ENCODE measurements at places on chromosomes 5 and 9.

GRCh38 chr5:133425222-133425621 is 187.1 kb downstream of the FSTL4 start:
- no peak for DNase-seq

DNA sequence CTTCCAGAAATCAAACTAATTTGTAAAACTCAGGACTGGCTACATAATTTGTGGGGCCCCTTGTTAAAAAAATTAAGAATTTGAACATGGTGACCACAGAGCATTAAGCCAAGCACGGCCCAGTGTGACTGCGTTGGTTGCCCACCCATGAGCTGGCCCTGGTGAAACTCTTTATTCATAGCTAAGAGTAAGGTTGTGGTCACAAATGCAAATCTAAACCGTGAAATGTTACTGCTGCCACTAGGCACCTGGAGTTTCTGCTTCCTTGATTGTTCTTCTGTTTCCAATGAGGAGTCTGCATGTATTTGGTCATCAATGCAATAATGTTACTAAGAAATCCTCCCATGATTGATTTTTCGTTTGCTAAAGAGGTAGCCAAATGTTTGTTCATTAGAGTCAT is 4.2 kb downstream of the GCNT1 start:
- no peak for DNase-seq

- DNase-seq: no peak
Observed at GRCh38 chr5:144297081-144297480, 126.4 kb downstream of the KCTD16 start.

- DNase-seq: no peak
Observed at GRCh38 chr5:165876538-165876937, 2371.1 kb downstream of the MAT2B start.

GRCh38 chr5:14944996-14945395 is 73.4 kb upstream of the ANKH start:
- DNase-seq: no peak

GRCh38 chr9:134163371-134164196 is 780 bp downstream of the RNU6ATAC start:
- DNase-seq: peak; percentile 84

DNA sequence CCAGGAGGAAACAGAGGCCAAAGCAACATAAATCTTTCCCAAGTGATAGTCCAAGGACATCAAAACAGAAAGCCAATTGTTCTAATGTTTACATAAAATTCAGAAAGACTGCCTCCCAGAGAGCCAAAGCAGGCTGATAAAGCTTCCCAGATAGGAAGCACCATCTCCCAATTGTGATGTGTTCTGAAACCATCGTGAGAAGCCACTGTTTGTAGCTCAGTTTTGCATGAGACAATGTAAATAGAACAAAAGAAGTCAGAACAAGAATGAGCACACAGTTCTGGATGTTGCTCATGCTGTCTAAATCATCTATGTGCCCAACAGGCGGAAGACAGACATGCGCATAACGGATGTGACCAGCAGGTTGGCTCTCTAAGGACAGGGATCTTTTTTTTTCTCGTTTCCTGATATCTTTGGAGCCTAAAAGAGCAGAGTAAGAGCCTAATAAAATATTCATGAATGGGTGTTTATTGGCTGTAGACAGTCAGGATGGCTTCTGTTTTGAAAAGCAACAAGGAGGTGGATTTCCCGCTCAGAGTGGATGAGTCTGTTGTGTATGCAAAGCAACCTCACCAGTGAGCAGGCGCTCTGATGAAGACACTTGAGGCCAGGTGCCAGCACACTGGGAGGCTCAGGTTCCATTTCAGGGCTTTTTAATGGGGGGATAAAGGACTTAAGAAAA is 113.6 kb downstream of the GNA14 start:
- DNase-seq: no peak

DNA sequence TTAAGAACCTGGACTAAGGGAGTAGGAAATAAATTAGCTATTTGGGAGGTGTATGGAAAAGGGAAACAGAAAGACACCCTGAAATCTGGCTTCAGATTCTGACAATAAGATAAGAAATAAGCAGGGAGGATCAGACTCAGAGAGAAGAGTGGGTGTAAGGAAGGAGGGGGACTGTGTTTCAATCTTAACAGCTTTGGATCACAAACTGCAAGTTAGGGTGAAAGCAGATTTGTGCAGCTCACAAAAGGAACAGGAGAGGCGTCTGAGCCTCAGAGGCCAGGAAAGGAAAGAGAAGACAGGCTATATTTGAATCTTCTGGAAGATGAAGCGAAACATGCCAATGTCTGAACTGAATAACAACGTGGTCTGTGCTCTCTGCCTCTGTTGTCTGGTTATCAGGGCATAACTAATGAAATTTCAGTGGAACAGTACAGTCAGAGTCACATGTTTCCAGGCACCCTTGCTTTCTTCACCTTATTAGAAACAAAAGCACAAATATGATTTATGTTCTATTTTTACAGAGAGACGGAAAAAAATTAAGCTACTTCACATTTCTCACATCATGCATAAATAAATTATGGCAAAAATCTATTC is 26.6 kb downstream of the SGTB start:
- DNase-seq: no peak

- no peak for DNase-seq
Observed at GRCh38 chr9:135320331-135320730, 159.3 kb upstream of the PPP1R26 start.

GRCh38 chr9:131333771-131334628 is 44.5 kb downstream of the PLPP7 start:
- DNase-seq: no peak

GRCh38 chr9:71858812-71859211 is 52.2 kb downstream of the ABHD17B start:
- no peak for DNase-seq

- no peak for DNase-seq
Observed at GRCh38 chr5:31054453-31054852, 139.0 kb upstream of the CDH6 start.

GRCh38 chr9:85516455-85516854 is 225.3 kb downstream of the AGTPBP1 start:
- DNase-seq: no peak

DNA sequence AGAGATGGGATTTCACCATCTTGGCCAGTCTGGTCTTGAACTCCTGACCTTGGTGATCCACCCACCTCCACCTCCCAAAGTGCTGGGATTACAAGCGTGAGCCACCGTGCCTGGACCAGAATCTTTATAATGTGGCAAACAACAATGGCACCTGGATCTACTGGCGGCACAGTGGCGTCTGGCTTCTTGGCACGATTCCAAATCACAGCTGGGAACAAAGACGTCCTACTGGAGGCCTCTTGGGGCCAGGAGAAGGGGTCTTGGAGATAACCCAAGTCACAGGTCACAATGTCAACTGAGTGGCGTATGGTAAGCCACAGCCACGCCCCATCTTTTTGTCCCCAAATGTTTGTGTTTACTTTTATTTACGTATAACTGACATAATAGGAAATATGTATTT is 77.8 kb upstream of the RAPGEF1 start:
- no peak for DNase-seq

DNA sequence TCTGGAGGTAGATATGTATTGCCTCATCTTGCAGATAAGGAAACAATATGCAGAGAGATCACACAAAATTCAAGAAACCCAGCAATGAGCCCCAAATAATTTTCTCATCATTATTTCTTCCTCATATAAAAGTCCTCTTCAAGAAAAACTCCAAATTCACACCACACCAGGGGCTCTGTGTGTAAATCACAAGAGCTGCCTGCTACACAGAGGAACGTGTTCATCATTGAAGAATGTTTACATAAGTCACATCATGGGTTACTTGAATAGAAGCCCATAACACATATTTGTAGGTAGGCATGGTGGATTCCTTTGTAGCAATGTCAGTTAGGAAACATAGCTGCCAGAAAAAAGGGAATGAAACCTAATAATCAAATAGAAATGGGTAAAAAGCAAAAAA is 308.1 kb upstream of the TLE4 start:
- DNase-seq: no peak

- DNase-seq: no peak
Observed at GRCh38 chr5:61071526-61071925, 90.7 kb downstream of the SMIM15 start.

- DNase-seq: no peak
Observed at GRCh38 chr5:32059761-32060530, 114.2 kb downstream of the GOLPH3 start.

DNA sequence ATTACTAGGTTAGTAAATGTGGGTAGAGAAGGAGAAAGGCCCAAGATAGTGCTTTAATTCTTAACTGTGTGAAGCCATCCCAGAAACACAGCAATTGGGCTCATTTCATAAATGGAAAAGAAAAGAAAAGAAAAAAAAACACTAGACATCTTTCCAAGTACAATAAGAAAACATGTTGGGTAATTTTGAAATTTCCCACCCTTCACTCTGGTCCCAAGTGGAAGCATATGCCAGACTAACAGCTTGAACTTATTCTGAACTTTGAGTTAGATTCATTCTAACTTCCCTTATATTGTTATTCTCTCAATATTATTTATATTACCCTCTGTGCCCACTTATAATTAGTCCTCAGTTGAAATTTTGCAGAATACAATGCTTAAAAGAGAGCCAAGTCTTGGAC is 113.4 kb upstream of the GHR start:
- no peak for DNase-seq

DNA sequence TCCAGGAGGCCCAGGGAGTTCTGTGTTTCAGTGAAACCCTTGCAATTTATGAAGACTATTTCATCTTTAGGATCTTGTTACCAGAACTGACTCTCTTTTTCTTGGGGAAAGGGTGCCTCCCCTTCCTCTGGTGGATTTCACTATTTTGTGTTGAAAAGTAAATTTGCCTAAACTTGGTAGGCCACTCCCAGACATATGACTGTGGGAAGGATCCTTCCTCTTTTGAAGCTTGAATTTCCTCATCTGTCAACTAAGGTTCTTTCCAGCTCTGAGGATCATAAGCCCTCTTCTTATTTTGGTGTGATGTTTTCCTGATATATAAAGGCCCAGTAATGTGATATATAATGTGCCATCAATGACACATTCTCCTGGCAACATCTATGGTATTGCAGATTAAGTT is 59.1 kb upstream of the ZFAND5 start:
- DNase-seq: no peak

DNA sequence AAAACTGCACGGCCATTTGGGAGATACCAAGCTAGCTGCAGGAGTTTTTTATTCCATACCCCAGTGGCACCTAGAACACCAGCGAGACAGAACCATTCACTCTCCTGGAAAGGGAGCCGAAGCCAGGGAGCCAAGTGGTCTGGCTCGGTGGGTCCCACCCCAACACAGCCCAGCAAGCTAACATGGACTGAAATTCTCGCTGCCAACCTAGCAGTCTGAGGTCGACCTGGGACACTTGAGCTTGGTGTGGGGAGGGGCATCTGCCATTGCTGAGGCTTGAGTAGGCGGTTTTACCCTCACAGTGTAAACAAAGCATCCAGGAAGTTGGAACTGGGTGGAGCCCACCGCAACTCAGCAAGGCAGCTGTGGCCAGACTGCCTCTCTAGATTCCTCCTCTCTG is 108.9 kb upstream of the CHD1 start:
- peak; percentile 36 for DNase-seq

DNA sequence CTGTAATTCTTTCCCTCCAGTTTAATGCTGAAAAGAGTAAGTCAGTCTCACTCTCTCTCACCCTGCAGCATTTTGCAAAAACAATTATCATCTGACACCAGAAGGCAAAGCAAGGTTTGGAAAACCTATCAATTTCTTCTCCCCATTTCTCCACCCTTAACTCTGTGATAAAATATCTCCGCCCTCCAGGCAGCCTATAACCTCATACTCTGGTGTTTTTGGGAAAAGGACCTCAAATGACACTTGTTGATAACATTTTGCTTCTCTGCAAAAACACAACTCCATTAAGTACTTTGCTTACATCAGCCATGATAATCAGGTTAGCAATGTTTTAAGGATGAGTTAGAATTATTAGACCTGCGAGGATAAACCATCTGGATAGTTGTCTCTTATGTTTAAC is 2.3 kb downstream of the ANKH start:
- DNase-seq: no peak

GRCh38 chr5:54313311-54314270 is 3.2 kb upstream of the ARL15 start:
- no peak for DNase-seq

GRCh38 chr5:78753093-78753531 is 104.5 kb upstream of the LHFPL2 start:
- no peak for DNase-seq

GRCh38 chr9:13369431-13369830 is 89.9 kb upstream of the MPDZ start:
- DNase-seq: no peak

DNA sequence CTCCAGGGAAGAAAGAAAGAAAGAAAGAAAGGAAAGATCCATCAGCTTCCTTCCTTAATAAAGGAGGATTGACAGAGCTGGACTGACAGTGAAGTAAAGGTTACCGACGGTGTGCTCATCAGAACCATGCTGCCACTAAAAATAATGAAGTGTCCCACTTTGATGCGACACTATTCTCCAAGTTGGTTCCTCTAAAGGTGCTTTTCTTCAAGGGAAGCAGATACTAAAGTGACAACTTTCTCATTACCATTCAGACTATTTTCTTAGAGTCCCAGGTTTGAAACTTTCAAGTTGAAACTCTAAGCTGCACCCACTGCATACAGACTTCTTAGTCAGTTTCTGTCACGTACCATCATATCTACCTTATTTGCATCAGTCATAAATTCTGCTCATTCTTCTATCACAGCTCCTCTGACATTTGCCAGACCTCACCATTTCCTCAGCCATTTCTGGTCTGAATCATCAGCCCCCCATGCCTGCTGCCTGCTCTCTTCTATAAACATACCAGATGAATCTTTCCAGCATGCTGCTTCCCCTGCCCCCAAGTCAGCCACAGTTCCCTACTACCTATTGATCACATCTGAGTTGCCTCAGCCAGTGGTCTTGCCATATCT is 177.6 kb downstream of the DEPDC1B start:
- DNase-seq: no peak

GRCh38 chr9:3948826-3949556 is 350.9 kb downstream of the GLIS3 start:
- no peak for DNase-seq

DNA sequence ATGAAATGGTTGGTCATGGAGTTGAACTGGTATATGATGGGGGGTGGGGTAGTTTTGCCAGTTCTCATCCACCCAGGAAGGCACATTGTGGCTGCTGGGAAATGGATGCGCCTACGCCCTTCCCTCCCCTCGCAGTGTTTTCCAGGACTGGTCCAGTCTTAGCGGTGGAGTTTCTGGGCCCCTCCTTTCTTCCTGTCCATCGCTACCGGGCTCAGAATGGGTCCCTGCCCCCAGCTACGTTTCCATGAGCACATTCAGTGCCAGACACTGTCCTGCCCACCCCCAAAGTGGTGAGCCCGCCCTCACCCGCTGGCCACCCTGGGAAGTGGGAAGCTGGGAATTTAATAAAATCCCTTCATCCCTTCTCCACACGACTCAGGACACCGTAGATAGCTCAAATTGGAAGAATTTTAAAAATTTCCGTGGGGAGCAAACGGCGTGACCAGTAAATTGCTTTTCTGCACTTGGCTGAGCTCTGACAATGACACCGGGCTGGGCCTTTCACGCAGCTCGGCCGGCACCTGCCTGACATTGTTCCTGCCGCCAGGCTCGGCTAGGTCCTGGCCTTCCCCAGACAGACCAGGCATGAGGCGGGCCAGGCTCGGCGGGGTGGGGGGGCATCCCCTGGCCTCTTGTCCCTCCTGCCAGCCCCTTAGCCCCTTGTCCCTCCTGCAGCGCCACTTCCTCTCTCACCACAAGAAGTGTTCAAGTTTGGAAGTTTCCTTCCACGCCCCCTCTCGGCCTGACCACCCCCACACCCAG is 3.6 kb downstream of the FGF18 start:
- peak; percentile 21 for DNase-seq

GRCh38 chr5:157214415-157214814 is 33.8 kb downstream of the ITK start:
- DNase-seq: no peak

Measured in activated T-cell treated with anti-CD3 and anti-CD28 coated beads, Interleukin-2, amount 50 U/mL, for 24 hours (primary cell).